AG10803 (cell line): ENCODE measurements at places on chromosomes 6 and 20.

- no peak for DNase-seq
Observed at GRCh38 chr6:48777411-48777810, 666.4 kb upstream of the PTCHD4 start.

DNA sequence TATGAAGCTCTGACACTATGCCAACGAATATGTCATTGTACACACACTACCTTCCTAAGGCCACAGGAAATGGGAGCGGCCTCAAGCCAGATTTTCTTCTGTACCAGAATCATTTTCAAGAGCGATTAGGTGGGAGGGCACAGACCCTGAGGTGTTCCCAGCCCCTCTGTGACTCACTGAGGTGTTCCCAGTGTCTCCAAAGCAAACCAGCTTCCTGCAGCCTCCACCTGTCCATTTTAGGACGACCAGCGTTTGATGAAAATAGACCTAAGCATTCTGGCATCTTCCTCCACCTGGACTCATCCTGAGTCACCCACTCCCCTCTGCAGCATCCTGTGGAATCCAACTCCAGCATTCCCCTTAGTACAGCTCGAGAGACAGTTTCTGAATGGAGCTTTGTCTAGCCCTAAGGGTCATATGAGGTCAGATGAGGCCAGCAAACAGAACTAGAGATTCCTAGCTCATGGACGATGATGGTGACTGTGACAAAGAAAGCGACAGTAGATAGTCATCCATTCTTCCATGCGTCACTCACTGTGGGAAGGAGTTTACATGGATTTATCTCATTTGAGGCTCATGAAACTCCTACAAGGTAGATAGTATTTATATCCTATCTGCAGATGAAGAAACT is 203.4 kb downstream of the PTPRT start:
- DNase-seq: no peak

GRCh38 chr6:84033523-84034451 is at the start of gene MRAP2:
Gene MRAP2 (plus strand): TSS chr6:84033772. CDS start chr6:84055319, 21,547 bp downstream.
- DNase-seq: peak; percentile 4

- DNase-seq: peak; percentile 83
Observed at GRCh38 chr6:130412556-130413290, 46.9 kb downstream of the TMEM200A start.

DNA sequence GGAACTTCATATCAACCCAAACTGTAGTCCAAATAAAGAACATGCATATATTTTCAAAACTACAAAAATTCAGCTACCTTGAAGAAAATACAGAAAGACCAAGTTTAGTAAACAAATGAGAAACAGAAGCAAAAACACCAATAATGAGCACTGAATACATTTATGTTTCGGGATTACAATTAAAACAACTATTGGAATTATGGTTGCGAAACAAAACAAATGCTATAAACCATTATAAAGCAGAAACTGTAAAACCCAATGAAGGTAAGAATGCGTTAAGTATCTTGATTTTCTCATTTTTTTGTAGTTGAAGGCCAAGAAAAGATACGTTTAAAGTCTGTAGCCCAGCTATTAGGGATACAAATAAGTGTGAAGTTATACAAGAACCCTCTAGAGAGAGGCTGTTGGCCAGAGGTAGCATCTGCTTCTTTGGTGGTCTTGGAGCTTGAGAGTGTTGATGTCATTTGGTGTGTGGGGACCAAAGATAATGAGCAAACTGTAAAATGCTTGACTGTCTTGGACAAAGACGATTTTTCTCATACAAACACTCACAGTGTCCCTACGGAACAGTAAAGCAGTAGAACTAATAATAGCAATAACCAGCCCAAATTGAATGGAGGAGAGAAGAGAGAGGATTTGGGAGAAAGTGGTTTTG is 111.5 kb downstream of the PRND start:
- no peak for DNase-seq

- DNase-seq: peak; percentile 84
Observed at GRCh38 chr6:72709431-72709830, 87.6 kb downstream of the KCNQ5 start.

DNA sequence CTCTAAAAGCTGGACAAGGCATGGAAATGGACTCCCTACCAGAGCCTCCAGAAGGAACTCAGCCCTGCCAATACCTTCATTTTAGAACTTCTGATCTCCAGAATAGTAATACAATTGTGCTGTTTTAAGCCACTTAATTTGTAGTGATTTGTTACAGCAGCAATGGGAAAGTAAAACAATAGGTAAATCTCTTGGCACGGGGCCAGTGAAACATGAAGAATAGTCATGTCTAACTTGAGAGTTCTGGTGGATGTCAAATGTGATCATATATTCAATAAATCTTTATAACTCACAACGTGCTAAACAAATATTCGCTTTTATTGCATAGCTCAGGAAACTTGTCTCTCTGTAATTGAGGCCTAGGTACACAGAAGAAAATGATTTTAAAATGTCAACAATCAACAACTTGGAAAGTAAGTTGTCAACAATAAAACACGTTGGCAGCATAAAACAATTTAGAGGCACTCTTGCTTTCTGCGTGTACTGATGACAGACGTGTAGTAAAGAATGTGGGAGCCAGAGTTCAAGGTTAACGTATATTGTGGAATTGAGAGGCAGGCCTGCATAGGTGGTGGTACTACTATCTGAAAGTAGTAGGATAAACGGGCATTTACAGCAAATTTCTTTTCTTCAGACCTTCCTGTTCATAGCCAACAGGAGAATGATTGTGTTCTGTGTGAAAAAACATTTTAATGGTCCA is 140.5 kb upstream of the OPRM1 start:
- DNase-seq: no peak

DNA sequence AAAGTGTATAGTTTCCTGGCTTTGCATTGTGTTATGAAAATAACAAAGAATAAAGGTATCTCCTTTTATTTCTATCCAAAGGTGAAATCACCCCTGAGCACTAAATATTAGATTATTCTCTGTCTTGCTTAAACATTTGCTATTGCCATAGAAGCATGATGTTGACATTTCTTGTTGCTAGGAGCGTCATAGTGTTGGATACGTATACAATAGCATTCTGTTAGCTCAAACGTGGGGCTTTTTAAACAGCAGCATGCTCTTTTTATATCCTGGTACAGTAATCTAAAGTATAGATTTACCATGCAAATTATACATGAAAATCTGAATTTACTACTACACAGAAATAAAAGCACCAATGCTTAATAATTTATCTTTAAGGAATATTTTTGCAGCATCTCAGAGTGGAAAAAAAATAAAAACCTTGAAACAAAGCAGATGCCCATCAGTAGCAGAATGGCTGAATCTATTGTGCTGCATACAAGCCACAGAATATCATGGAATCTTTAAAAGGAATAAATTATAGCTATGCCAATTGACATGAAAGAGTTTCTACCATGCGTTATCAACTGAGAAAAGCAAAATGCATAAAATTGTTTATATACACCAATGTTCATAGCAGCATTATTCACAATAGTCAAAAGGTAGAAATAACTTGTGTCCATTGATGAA is 9.6 kb upstream of the HSF2 start:
- no peak for DNase-seq

DNA sequence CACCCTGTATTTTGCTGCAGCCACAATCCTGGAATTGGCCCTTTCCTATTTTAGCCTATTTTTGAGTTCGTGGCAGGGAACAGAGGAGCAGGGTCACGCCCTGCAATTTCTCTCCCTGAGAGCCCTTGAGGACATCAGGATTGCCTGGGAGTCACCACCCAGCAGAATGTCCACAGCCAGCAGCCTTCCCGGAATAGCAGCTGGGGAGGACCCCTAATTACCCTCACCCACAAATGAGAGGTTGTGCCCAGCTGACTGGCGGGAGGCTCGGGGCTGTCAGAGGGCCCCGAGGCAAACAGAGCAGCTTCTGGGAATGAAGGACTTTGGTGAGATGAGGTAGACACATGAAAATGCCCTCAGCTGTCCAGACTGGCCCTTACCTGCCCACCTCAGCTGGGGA is 165.1 kb downstream of the PREX1 start:
- no peak for DNase-seq

- DNase-seq: peak; percentile 86
Observed at GRCh38 chr20:844473-845225, 11.1 kb downstream of the FAM110A start.

DNA sequence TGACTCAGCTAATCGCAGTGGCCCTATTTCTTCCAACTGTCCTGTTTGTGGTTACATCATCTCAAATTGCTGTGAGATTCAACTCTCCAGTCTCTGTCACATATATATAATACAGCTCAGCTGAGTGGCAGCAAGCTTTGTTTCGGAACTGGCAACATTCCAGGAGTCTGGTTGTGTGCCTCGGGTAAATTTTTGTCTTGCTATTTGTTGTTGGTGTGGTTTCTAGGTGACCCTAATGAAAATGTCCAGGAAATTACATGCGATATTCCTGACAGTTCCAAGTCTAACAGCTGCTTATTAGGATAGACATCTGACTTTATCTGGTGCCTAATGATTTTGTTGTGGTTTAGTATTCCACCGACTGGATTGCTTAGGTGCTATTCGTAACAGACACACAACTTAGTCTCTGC is 581.8 kb downstream of the CD109 start:
- DNase-seq: peak; percentile 62

DNA sequence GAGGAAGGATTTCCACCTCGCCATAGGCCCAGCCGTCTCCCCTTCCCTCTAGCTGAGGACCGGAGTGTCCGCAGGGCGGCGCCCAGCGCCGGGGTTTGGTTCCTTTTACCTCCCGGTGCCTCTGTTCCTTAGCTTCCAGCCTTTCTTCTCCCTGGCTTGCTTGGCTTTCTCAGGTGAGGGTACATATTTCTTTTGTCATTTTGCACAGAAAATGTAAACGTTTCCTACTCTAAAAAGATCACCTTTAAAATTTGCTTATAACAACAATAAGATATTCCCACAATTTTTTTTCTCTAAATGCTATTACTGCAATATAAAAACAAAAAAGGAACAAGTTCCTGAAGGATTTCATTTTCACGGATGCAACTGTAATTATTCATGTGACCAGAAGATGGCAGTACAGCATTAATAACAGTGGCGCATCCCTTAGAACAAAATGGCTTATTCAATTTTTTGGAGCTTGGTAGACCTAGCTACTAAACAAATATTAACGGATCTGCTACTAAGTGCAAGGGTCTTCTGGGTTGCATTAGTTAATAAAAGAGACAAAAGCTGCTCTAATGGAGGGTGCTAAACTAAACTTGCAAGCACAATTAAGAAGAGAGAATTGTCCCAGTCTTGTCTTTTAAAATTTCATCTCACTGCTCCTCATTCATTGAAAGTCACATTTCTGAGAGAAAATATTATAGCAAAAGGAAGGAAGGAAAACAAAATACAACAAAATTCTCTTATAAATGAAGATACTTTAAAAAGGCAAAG is 172.9 kb downstream of the ADGRG6 start:
- DNase-seq: peak; percentile 61

DNA sequence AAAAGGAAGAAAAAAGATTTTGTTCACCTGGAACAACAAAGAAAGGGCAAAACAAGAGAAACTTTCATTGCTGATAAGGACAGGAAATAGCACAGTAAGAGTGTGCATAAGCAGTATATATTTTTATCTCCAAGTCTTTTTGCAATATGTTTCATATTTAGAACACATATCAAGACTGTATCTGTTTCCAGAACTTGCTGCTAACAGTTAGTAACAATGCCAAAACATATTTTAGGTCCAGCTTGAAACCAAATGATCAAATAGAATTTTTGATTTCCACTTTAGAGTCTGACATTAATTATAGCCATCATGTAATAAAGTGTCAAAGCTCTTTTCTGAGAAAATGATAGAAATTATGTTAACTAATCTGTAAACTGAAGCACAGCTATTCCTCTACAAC is 143.5 kb upstream of the SUPT3H start:
- no peak for DNase-seq

GRCh38 chr6:119643876-119644275 is 294.3 kb upstream of the MAN1A1 start:
- peak; percentile 81 for DNase-seq

DNA sequence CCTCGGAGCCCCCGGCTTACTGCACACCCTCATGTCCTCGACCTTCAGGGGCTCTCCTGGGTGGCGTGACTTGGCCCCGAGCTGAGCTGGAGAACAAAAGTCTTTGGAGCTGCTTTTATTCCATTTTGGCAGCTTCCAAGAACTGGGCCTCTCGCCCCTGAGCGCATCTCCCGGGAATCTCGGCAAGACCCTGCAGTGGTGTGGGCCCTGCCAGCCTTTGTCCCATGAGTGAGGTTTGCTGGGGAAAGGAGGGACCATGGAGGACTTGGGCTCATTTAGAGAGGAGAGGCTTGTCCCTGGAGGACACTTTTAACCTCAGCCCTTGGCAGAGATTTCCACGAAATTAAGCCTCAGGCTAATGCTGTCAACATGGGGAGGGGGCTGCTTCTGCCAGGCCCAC is 62.3 kb upstream of the SLCO4A1 start:
- no peak for DNase-seq

- no peak for DNase-seq
Observed at GRCh38 chr20:51220293-51220706, 197.4 kb upstream of the KCNG1 start.

GRCh38 chr20:14235355-14235754 is 102.1 kb downstream of the FLRT3 start:
- DNase-seq: peak; percentile 71

DNA sequence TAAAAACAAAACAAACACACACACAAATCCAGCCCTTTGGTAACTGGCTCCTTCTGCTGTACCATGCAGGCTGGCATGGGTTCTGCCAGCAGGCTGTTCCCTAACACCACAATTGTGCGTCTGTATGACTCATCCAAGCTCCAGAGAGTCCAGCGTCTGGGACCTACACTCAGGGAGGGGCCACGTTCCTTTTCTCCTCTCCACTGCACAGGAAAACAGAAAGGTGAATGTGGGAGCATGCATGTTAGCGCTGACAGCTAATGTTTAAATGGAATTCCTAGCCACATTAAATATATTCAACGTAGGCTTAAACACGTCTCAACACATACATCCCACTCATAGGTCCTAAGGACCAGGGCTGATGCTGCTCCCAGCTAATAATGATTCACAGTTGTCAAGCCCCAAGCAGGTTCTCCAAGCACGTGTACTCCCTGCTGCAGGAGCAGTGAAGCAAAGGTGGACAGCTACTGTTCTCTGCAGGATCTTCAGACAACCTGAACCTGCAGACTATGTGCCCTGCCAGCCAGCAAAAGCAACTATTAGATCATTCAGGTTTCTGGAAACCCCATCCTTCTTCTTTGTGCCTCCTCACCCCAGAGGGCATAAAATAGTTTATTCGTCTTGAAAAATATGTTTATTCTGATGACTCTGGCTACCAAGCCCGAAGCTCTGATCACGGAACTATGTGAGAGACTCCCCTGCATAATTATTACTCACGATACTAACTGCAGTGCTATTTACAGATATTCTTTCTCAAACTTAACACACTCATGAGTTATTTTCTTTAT is 20.9 kb downstream of the MAP1LC3A start:
- DNase-seq: peak; percentile 78

GRCh38 chr6:160139420-160139851 is 17.8 kb downstream of the SLC22A1 start:
- peak; percentile 71 for DNase-seq
